ENCODE measurements at places on chromosomes 16 and 17.

DNA sequence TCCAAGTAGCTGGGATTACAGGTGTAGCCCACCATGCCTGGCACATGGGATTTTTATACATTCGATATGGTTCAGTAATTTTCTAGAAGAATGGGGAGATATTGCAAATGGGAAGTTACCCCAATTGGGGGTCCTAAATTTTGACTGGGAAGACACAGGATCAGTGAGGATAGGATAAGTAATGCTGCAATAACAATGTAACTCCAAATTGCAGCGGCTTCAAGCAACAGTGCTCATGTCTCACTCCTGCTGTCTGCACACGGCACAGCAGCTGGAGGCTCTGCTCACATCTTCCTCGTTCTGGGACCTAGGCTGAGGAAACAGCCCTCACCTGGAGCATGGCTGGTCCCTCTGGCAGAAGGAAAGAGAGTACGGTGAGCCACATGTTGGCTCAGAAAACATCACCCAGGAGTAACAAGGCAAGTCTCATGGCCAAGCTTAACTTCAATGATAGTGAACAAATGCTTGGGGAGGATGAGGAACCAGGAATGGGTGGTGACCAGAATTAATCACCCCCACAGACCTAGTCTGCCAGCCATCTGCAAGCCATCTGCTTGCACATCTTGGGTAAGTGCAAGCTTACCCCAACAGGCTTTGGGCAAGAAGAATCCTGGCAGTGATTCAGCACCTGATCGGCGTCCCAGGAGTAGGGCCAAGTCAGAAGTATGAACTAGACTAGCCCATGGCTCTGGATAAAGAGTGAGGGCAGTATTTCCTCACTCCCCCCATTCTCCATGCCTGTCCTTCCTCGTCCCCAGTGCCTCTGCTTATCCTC, 229.2 kb downstream of the COPRS start:
- no peak for DNase-seq

DNA sequence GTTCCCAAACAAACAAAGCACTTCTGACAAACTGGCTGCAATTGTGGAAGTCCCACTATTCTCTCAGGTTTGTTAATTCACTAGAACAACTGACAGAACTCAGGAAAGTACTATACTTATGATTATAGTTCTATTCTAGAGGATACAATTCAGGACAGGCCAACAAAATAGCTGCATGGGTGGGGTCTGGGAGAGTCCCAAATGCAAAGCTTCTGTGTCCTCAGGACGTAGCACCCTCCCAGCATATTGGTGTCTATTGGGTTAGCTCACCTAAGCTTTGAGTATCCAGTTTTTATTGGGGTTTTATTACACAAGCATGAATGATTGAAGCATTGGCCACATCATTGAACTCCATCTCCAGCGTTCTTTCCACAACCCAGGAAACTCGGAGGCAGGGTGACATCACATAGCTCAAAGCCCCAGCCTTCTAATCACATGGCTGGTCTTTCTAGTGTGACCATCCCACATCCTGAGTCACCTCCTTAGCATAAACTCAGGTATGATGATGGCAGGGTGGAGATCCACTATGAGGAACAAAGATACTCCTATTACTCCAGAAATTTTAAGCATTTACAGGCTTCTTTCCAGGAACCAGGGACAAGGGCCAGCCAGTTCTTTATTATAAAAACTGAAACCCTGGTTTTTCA, 43.9 kb upstream of the CCNF start:
- DNase-seq: no peak

- no peak for DNase-seq
Observed at GRCh38 chr16:85522308-85522841, 90.7 kb upstream of the GSE1 start.

GRCh38 chr16:83851473-83851872, 43.7 kb downstream of the HSBP1 start:
- DNase-seq: no peak

DNA sequence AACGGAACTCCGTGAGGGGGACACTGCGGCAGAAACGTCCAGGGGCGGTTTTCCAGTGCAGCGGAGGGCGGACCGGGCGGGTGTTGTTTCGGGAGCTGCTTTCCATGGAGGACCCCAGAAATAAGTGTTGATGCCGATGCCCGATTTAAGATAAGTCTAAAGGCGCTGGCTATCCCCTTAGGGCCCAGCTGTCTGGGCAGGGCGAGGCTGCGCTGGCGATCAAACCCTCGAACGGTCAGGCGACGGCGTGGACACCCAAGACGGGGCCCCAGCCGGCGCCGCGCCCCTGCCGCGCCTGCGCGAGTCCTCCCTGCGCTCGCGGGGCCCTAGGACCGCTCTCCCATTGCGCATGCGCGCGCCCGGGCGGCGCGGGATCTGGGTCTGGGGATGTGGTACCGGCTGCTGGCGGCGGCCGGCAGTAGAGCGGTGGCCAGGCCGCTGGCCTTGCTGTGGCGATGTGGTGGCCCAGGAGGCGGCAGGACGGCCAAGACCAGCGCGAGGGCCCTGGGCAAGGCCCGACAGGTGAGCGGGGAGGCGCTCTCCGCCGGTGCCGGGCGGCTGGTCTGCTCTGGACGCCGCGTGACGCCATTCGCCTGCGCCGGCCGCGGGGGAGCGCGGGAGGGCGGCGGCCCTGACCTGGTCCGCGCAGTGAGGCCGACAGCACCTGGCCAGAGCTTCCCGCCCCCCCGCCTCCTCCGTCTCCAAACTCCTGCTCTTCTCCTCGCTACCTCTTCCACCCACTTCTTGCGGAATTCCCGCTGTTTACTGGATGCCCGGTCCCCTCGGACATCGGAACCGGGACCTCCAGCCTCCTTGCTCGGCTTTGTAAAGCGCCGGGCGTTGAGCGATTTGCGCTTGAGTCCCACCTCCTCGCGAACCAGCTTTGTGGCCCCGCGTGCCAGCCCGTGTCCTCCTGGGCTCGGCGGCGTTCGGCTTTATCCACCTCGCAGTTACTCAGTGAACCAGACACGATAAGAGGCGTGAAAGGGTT, 24.0 kb downstream of the DEF8 start:
- DNase-seq: peak; percentile 69
